ENCODE measurements at places on chromosomes 12 and 14.

- DNase-seq, result no peak
These were observed 106.9 kb upstream of the LRIG3 start for GRCh38 chr12:59027199-59027598.

GRCh38 chr12:42182394-42182793 is 37.7 kb upstream of the GXYLT1 start:
- DNase-seq, result no peak

- DNase-seq, result no peak
These were observed 45.5 kb upstream of the TMEM263 start for GRCh38 chr12:106910202-106910601.

DNA sequence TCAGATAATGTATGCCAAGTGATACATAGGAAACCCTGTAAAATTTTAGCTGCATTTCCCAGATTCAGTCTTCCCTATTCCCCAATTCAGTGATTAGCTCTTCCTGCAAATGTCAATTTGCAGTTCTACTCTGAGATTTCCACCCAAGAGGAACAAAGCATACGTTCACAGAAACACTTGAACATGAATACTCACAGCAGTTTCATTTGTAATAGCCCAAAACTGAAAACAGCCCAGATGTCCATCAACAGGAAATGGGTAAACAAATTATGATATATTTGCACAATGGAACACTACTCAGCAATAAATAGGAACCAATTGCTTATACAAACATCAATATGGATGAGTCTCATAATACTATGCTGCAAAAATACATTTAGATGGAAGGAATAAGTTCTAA is 194.2 kb downstream of the GXYLT1 start:
- no peak for DNase-seq

DNA sequence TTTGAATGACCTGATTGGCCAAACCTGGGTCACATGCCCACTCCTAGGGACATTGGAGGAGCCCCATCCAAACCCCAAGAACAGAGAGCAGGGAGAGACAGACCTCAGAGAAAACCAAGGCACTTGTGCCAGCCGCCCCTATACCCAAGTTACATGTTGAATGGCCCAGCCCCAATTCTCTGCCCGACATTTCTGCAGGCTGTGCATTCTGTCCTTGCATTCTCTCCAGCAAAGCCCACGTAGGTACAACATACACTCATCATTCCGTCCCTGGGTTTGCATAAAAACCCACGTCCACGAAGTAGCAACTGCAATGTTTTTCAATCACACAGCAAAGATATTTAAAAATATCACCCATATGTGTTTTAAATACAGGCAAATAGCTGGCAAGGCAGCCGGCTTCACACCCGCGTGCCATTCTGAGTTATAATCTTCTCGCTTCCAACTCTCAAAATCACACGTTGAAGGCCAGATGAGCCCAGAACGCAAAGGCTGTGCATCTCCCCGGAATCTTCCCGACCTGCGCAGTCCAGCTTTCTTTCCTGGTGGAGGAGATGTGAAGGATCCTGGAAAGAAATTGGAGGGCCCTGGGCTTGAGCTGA is 91.7 kb upstream of the MYL2 start:
- DNase-seq, result no peak

GRCh38 chr14:77123381-77124325 is 17.9 kb downstream of the ZDHHC22 start:
- peak; percentile 98 for DNase-seq

- no peak for DNase-seq
These were observed 130.9 kb downstream of the SAMD4A start for GRCh38 chr14:54697803-54698202.

DNA sequence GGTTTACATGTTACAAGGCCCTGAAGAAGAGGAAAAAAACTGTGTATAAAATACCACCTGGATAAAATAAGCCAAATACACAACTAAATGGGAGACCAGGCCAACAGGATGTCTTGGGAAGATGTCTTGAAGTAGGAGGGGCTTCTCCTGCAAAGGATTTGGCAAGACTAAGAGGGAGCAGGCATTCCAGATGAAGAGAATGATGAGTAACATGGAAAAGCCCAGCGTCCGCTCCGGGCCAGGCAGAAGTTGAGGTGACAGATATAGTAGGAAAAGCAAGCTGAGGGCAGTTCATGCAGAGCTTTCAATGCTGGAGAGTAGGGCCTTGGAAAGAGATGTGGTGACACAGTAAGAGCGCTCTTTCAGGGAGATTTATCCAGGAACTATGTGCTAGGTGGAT is 16.1 kb upstream of the EIF4B start:
- DNase-seq, result no peak

- no peak for DNase-seq
These were observed 3.9 kb downstream of the SLCO1A2 start for GRCh38 chr12:21330682-21331253.

DNA sequence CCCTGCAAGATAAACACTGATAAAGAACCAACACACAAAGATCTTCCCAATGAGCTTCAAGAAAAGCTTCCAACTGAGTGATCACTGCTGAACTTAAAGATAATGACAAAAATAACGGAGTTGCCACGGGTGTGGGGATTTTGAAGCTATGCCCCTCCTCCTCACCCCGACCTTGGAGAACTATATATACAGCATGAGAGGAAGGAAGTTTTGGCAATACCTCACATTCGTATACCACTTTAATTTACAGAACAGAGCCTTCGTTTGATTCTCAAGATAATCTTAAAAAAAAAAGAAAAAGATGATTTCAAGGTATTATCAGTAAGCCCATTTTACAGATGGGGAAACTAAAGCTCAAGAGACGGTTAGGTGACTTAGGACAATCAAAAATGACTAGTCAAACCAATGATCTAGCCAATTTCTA is 715 bp downstream of the NEK9 start:
- DNase-seq, result no peak

- DNase-seq, result no peak
These were observed 81.2 kb upstream of the ATF7IP start for GRCh38 chr12:14284184-14284722.

GRCh38 chr12:120350576-120351350 is 18.2 kb downstream of the MSI1 start:
- DNase-seq, result no peak

GRCh38 chr12:7907009-7907408 is 29.0 kb downstream of the SLC2A3 start:
- DNase-seq, result no peak

GRCh38 chr14:51495319-51495718 is 156.4 kb upstream of the FRMD6 start:
- no peak for DNase-seq

DNA sequence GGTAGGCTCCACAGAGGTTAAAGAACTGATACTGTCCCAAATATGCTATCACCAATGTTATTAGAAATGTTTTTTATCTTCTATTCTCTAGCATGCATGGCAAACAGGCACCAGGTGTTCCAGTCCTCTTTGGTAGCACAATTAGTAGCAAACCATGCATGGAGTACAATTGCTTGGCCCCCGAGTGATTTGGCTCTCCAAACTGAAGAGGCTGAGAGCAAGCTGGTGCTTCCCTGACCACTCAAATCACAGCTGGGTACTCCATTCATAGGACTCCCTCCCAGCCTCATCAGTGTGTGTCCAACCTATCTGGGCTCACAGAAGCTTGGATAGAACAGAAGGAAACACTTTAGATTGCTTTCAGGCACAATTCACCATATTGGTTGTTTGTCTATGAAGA is 93.4 kb downstream of the DIO2 start:
- DNase-seq, result no peak

Measured in NCI-H1694 treated with DMSO at 0.1 percent for 48 hours (cell line).